Ovary (tissue), 10 donors: ENCODE measurements at places on chromosomes 6 and 20. TPM values are rescaled to one million over a fixed set of nuclear protein-coding genes. Genes with fewer than 3 reads are reported as not detected.

MAPK13 gene
- 7.4 TPM for total RNA-seq

ADGRB3 gene
- 2.3 TPM for total RNA-seq

CDS2 gene
- total RNA-seq, result 42.8 TPM

- DNase-seq, result no peak
Measured at GRCh38 chr6:2094642-2095041, 150.8 kb downstream of the GMDS start.

DNA sequence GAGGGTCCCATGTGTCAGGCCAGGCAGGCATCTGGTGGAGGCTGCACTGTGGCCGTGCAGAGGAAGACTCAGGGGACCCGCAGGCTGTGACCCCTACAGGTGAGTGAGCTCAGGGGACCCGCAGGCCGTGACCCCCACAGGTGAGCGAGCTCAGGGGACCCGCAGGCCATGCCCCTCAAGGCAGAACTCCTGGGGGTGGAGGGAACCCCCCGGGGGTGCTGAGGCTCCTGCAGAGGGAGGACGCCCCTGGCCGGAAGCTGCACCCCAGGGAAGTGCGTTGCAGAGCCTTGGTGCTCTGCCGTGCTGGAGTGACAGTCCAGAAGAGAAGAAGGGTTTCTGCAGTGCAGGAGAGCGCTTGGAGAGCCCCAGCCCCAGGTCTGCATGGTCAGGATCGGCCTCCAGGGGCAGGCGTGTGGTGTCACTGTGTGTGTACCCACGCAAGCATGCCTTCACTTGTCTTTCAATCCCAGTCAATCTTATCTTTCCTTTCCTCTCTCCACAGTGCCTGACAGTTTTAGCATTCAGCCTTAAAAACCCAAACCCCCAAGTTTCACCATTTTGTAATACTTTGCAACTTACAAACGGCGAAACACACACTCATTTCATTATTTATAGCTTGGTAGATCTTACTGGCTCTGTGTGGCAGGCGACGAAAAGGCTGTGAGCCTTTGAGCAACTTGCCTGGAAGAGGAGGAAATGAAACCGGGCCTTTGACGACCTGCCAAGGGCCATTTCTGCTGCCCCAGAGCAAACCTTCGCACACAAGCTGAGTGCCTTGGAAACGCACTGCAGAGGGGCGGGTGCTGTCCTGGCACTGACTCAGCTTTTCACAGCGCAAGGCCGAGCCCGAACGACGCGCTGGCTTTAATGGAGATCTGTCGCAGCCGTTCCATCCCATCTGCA lies 101.4 kb upstream of the AGPAT4 start:
- DNase-seq, result peak; percentile 29

- peak; percentile 69 for DNase-seq
Measured at GRCh38 chr6:21666201-21666691, 72.7 kb downstream of the SOX4 start.

DNA sequence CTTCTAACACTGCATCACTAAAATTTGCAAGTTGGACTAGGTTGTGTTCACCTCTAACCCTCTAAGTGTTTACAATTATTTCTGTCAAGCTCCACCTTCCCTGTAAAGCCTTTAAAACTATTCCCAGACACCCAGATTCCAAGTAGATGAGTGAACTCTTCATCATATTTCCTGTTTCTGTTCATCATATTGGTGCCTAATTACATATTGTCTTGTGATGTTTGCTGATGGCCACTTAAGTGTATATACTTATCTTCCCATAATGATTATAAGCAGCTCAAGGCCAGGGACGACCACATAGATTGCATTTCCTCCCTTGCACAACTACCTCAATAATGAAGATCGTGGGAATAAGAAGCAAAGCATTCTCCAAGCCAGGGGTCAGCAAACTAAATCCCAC lies 16.8 kb downstream of the TNFRSF21 start:
- no peak for DNase-seq

GRCh38 chr20:63624486-63624885 lies 2.4 kb downstream of the GMEB2 start:
- no peak for DNase-seq
